ENCODE measurements at places on chromosomes 4 and X.

DNA sequence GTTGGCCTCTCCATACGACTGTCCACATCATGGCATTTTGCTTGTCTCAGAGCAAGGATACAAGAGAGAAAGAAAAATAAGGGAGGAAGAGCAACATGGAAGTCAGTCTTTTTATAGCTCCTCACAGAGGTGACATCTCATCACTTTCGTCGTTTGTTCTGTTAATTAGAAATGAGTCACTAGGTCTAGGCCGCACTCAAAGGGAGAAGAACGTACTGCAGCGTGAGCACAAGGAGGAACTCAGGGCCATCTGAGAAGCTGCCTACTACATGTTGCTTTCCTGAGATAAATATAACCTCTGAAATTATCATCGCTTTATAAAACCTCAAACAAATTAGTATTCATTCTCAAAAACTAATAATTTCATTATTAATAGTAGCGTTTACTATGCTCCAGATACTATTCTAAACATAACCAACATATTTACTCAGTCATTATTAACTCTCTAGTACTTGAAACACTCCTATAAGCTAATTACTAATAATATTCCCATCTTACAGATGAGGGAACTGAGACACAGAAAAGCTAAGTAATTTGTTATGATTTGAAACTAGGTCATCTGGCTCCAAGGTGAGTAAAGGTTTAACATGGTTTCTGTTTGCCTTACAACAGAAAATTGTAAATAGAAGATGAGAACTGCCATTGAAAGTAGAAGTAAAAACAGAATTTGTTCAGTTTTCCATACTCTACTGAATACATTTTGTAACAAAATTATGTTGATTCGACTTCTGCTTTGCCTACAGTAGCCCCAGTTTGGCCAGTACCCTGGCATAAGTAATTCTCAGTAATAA lies 213.2 kb upstream of the UGT8 start:
- no peak for DNase-seq

GRCh38 chr4:40492691-40493090 lies 137.0 kb downstream of the RBM47 start:
- DNase-seq, result no peak

DNA sequence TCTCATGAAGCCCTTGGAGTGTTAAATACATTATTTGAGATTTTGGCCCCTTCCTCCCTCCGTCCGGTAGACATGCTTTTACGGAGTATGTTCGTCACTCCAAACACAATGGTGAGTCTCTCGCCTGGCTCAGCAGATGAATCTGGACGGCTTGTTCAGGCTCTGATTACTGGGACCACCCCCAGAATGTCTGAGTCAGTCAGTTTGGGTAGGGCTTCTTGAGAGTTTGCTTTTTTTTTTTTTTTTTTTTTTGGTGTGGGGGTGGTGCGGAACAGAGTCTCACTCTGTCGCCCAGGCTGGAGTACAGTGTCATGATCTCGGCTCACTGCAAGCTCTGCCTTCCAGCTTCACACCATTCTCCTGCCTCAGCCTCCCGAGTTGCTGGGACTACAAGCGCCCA lies 62.4 kb upstream of the MSANTD1 start:
- no peak for DNase-seq

DNA sequence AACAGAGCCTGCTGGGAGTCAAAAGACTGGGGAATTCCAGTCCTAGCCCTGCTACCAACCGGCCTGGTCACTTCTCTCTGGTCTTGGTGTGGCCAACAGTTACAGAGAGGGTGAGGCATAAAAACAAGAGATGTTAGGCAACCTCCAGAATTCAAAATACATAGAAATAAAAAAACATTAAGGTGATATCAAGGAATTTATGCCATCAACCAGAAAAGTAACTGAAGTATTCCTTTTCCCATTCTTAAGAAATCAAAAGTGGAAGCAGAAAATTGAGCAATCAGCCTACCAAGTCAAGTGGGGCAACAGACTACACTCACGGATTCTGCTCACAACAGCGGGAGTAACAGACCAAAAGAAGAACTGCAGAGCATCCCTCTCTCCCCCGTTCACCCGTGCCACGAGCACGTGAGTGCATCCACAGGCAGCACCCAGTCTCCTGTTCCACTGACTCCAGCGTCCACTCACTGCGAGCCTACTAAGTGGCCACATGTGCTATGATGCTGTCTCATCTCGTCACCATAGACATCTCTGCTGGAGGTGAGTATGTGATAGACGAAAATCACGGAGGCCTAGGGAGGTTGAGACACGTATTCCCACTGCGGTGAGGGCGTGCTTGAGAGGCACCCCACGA lies 29.3 kb downstream of the AFAP1 start:
- no peak for DNase-seq

- DNase-seq, result no peak
Measured at GRCh38 chrX:44843318-44843702, 511 bp upstream of the DUSP21 start.

- no peak for DNase-seq
Measured at GRCh38 chrX:55841962-55842752, 124.6 kb downstream of the RRAGB start.

- no peak for DNase-seq
Measured at GRCh38 chr4:124111922-124112321, 600.6 kb downstream of the ANKRD50 start.

GRCh38 chrX:15790769-15791290 lies 546 bp downstream of the ZRSR2 start:
- DNase-seq, result no peak

DNA sequence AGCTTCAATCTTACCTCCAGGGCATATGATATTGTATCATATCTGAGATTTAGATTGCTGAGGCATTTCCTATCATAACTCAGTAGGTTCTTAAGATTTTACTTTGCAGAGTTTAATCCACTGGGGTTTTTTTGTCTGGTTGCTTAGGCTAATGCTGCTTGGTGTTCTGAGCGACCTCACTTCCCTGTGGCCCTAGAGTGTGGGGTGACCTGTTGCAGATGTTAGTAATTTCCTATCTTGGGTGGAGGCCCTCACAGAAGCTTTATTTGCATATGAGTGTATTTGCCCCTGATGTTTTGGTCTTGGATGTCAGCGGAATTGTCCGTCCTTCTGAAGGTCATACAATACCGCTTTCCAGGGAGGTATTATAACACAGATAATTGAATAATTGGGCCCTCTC lies 137.1 kb downstream of the NDST3 start:
- DNase-seq, result no peak

GRCh38 chr4:186858355-186858754 lies 134.7 kb upstream of the FAT1 start:
- no peak for DNase-seq

- no peak for DNase-seq
Measured at GRCh38 chr4:31667686-31668085, 947.5 kb downstream of the PCDH7 start.

Measured in CD4-positive, alpha-beta T cell treated with Interleukin-17A for 1 hour (primary cell).